Natural killer cell (primary cell): ENCODE measurements at places on chromosomes 1 and 21. TPM values are rescaled to one million over a fixed set of nuclear protein-coding genes. Genes with fewer than 3 reads are reported as not detected.

DNA sequence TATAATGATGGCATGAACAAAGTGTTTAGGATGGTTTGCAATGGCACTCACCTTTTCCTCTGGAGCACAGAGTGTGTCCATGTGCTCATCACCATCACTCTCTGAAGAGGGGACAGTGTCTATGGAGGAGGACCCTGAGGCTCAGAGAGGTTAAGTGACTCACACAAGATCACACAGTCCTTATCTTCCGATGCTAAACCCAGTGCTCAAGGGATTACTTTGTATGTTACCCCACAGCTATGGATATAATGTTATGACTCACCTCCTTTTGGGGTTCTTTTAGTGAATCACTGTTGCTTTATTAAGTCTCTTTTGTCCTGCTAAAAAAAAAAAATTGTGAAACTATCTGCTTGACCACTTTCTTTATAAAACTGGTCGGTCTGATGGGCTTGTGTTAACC lies 67.6 kb downstream of the TENT5C start:
- DNase-seq: no peak

DNA sequence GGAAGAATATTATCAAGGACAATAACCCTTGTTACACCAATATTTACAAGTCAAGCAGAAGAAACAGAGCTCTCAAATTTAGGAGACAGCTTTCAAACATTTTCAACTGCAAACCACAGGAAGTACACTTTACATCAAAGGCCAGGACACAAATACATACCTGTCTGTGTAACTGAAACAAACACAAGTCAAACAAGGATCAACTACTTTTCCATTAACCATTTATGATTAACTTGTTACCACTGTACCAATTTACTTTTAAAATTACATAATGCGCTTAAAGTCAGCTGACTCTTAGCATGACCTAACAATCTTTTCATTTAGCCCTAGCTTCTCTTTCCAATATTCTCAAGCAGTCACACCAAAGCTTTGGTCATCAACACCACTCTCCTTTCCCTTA lies 43.5 kb downstream of the TRIM33 start:
- peak; percentile 25 for DNase-seq

GRCh38 chr1:62436039-62436465 lies 797 bp upstream of the USP1 start:
- DNase-seq: no peak

The PGLYRP3 gene
- total RNA-seq: not detected

GRCh38 chr1:202374099-202374498 lies 25.6 kb downstream of the PPP1R12B start:
- no peak for DNase-seq

DNA sequence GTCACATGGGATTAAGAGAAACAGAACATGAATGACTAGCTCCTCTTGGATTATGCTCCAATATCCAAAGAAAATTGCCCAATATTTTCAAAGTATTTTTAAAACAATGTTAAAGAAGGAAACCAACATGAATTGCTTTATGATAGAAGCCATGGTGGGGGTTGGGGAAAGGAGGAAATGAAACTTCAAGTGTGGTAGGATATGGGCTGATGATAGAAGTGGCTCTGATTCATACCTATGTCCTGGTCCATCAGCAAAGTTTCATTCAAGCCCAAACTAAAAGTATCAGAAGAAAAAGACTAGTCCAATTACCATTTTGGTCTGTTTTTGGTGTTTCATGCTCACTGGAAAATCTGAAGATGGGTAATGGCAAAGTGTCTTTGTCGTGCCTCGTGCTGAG lies 104.2 kb upstream of the PROX1 start:
- no peak for DNase-seq

- no peak for DNase-seq
Observed at GRCh38 chr1:26283279-26283853, 3.5 kb downstream of the SH3BGRL3 start.

- no peak for DNase-seq
Observed at GRCh38 chr1:119228335-119229080, 88.1 kb upstream of the WARS2 start.

DNA sequence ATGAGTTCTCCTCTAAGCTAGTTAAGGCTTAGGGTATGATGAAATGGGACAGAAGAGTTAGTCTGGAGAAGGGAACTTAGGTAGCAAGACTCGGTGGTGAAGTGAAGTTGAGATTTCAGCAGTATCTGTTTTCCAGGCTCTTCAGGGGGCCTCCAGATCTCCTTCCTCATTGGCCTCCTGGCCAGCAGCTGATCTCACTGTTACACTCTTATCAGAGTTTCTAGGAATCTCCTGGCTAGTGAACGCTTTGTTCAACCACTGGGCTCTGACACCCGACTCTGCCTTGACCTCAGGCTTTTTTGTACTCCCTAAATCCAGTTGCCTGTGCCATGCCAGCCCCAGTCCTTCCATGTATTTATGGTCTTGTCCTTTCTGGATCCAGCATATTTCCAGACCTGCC lies 311.0 kb downstream of the ASTN1 start:
- no peak for DNase-seq

The IFFO2 gene
- total RNA-seq: 105 TPM

The SPATC1L gene
- total RNA-seq: 0.18 TPM

DNA sequence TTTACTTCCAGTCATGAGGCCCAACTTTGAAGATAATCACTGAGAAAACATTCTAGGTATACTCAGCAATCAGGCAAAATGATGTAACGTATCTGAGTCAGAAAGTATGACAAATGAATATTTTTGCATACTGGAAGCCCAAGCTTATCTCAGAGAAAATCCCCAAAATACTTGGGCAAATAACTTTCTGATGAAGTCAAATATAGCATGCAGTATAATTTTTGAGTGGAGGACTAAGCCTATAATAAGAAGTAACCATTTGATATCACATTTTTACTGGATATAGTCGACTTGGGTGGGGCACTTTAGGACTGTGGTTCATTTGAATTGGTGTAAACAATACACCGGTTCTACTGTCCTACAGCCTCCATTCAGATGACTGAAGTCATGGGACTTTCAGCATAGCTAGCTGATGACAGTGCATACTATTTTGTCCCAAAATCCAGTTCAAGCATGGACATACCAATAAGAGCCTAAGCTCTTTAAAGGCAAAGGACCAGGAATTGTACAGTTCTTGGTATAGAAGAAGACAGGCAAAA lies 2.3 kb upstream of the GADD45A start:
- DNase-seq: no peak

DNA sequence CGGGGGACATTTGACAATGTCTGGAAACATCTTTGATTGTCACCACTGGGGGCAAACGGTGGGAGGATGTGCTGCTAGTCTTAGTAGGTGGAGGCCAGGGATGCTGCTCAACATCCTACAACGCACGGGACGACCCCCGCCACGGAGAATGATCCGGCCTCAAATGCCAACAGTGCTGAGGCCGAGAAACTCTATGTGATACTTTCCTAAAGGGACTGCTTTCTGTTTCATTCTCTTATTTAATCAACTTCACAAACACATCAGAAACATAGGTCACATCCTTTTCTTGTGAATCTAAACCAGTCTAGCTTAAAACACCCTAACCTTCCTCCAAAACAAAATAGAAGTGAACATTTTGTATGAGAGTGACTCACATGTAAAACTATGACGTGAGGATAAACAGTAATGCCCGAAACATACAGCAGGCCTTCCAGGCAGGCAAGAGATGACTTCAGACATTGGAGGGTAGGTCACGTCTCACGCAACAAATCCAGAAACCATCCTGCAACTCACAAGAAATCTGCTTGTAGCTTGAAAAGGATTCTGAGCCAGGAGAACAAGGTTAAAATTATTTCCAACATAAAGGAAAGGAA lies 37.2 kb upstream of the ETS2 start:
- DNase-seq: no peak

- no peak for DNase-seq
Observed at GRCh38 chr1:229000187-229000586, 264.9 kb downstream of the RHOU start.

- no peak for DNase-seq
Observed at GRCh38 chr21:28592205-28592865, 400.3 kb downstream of the LTN1 start.
